ENCODE measurements at places on chromosomes 16 and 17.

GRCh38 chr17:29677221-29677791 is 54.6 kb upstream of the CORO6 start:
- DNase-seq, result peak; percentile 71

GRCh38 chr16:89334988-89335802 is 117.7 kb downstream of the ZNF778 start:
- no peak for DNase-seq

DNA sequence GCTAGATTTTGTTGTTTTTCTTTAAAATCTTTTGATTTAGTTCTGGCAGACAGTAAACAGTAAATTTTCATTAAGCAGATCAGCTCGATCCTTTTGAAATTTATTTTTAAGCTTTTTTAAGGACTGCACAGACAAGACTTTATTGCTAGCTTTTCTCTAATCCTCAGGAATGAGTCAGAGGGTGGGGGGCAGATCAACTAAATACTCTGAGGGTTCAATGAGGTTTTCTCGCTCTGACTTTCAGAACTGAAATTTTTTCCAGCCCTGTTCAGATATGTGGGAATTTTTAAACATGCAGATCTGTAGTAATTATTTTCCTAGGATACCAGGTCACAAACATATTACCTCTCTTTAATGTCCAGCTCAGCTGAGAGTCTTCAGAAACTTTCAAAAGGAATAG is 977.2 kb downstream of the CDH11 start:
- DNase-seq, result no peak

DNA sequence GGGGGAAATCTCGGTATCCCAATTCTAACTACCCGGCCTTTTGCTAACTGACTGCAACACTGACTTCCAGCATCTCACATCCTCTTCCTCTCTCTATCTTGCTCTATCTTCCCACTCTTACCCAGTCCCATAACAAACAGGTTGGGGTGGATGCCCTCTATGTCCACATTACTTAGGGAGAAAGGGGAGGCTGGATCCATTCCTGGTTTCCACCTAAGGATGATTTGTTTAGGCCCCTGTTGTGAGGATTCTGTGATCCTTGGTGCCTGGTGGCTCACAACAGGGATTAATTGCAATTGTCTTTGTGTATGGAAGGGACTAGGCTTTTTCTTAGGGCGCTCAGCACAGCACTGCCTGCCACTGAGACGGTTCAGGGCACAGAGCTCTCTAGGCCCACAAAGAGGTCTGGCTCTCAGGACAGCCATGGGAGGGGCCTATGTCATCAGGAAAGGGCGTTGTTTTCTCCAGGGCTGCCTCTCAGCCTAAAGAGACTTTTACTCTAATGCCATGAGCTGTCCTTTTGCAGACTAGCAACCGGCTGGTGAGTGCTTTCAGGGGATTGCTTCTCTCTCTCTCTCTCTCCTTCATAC is 612.1 kb upstream of the SALL1 start:
- DNase-seq, result peak; percentile 80

- no peak for DNase-seq
Observed at GRCh38 chr17:5291683-5292350, 9.7 kb downstream of the RABEP1 start.

DNA sequence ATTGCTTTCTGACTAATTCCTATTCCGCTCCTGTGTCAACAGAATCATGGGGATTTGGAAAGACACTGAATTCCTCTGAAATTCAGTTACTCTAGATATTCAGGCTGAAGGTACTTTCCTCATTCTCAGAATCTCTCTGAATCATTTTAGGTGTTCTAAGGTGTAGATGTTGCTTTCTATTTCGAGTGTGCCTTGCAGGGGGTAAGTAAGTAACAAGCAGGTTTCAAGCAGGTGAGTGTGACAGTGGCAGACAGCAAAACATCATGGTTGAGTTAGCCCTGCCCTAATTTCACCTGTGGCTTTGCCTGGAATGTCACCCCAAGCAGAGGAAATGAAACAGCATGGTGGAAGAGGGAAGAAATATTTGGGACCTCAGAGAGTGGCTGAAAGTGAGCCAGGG is 75.1 kb downstream of the SHISA9 start:
- no peak for DNase-seq

DNA sequence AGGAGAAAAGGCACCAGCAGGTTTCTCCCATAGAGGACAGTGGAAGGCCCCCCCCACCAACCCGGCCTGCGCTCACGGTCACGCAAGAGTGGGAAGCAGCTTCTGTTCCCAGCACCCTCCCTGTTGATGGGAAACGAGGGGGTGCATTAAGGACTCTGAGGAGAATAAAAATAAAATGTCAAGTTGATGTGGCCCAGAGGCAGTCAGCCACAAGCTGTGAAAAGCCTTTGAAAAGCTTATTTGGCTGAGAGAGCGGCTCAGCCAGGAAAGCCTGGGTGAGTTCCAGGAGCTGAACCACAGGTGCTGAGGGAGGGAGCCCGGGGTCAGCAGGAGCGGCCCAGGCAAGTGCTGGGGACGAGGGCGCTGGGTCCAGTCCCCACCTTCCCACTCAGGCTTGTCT is 26.9 kb upstream of the SPATA32 start:
- DNase-seq, result peak; percentile 56

- no peak for DNase-seq
Observed at GRCh38 chr16:88758227-88758943, 26.6 kb downstream of the PIEZO1 start.

DNA sequence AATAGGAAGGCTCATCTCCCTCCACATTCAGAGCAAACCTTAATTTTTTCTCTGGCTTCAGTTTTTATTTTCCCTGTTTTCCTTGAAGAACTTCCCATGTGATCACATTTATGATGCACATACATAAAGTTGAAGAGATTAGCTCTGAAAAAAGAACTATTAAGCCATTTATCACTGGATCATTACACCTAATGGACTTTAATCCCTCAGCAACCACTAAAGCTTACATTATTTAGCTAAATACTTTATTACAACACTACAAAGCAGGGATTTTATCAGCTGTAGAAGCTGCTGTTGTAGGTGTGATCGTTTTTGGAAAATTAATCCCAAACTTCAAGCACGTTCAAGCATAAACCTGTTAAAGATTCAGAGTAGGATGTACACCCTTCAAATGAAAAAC is 21.1 kb downstream of the SMYD4 start:
- DNase-seq, result no peak

DNA sequence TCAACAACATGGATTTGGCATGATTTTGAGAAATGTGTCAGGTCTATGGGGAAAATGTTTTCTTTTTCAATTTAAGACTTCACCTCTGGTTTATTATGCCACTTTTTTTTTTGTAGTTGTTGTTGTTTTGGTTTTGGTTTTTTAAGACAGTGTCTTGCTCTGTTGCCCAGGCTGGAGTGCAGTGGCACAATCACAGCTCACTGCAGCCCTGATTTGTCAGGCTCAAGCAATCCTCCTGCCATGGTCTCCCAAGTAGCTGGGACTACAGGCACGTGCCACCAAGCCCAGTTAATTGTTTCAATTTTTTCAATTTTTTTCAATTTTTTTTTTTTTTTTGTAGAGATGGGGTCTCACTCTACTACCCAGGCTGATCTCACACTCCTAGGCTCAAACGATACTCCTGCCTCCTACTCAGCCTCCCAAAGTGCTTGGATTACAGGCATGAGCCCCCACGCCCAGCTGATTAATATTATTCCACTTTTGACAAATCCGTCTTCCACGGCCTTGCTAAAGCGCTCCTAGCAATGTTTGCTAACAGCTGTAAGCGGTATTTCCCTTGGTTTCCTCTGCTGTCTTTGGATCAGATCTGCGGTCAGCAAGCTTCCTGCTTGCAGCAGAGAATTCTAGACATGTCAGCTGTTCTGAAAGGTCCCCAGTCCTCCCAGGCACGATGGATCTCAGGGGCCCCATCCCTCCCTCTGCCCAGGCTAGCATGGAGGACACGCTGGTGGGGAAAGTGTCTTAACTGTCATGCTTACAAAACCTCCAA is 7.0 kb upstream of the MILR1 start:
- no peak for DNase-seq

DNA sequence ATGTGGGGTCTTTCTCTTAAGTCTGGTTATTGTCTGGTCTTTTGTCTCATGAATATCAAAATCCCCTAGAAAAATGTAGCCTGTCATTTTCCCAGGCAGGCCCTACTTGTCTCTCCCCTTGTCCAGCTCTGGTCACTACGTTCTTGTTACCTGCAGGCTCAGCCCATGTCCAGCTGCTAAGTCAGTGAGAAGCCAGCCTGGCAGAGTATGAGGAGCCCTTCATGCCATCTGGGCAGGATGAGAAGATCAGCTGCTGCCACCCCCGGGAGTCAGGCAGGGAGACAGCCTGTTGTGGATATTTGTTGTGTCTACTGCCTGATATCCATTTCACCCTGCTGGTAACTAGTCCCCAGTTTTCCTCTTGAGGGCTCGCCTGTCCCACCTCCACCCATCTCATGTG is 88.9 kb downstream of the ASIC2 start:
- DNase-seq, result no peak

DNA sequence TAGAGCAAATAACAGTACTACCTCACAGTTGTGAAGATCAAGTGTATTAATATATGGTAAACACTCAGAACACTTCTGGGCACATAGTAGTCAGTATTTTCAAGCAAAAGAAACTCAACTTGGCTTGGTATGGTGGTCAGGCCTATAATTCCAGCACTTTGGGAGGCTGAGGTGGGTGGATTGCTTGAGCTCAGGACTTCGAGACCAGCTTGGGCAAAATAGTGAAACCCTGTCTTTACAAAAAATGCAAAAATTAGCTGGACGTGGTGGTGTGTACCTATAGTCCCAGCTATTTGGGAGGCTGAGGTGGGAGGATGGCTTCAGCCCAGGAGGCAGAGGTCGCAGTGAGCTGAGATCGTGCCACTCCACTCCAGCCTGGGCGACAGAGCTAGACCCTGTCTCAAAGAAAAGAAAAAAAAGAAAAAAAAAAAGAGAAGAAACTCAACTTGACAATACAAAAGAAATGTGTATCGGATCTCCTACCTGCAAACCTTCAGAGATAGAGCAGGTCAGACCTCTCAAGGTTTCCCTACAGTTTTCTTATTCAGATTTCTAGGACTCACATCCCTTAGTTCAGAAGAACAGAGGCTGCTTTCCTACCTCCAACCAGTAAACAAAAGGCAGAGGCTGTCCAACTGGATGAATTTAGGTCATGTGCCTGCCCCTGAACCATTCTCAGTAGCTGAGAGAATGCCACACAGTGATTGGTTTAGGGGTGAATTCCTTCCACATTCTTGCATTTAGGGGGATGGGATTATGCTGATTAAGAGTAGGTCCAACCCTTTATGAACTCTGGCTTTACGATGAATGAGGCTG is 1.7 kb upstream of the KPNA2 start:
- no peak for DNase-seq

GRCh38 chr17:409308-409847 is 56.8 kb upstream of the RPH3AL start:
- no peak for DNase-seq

DNA sequence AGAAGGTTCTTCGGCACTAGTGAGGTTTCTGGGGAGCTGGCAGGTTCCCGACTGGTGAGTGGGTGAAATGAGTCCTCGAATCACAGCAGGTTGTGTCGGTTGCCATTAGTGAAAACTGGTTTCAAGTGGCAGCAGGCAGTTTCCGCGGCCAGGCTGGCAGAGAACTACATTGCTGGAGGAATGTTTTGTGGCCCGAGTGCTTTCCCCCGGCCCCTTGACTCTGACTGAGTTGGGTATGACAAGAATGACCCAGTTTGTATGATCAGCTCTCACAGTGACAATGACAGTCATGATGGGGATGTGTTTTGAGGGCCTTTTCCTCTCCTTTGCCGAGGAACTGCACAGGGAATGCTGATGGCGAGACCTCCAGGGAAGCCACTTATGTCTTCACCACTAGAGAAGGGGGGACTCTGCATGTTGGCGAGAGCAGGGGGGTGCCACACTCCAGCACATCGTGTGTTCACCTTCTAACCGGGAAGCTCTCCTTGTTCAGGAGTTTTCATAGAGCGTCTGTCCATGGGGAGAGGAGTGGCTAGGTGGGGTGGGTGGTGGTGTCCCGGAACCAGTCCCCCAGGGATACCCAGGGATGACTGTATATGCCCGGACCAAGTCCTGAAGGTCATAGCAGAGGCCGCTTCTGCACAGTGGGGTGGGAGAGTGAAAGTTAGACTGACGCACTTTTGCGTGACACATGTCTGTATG is 206.0 kb upstream of the CHMP6 start:
- DNase-seq, result no peak

GRCh38 chr16:79597277-79598062 is 3.1 kb downstream of the MAF start:
- DNase-seq, result no peak

DNA sequence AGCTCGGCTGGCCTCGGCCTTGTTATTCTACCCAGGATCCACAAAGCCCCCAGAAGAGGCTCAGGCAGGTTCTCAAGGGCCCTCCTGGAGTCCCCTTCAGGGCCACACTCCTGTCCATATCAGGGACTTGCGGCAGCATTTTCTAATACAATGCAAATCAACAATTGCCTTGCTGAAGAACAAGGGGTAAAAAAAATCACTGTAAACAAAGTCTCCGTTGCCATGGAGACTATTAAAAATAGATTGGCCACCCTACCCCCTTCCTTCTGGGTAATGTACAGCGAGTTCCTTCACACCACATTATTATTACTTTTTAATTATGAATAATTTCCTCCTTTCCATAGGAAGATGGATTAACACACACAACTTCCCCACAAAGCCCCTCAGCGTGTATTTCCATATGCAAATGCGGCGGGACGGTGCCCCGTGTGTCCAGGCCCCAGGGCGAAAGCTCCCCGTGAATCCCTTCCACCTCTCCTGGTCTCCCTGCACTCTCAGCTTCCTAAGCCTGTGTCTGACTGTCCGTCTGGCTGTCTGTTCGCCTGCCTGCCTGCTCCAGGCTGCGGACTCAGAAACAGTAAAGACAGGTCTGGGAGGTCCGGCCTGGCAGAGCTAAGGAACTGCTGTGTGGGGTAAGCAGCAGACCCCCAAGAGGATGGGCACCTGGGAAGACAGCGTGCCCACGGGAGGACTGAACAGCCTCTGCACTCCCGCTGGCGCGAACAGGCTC is 196.6 kb downstream of the RBFOX3 start:
- DNase-seq, result no peak

DNA sequence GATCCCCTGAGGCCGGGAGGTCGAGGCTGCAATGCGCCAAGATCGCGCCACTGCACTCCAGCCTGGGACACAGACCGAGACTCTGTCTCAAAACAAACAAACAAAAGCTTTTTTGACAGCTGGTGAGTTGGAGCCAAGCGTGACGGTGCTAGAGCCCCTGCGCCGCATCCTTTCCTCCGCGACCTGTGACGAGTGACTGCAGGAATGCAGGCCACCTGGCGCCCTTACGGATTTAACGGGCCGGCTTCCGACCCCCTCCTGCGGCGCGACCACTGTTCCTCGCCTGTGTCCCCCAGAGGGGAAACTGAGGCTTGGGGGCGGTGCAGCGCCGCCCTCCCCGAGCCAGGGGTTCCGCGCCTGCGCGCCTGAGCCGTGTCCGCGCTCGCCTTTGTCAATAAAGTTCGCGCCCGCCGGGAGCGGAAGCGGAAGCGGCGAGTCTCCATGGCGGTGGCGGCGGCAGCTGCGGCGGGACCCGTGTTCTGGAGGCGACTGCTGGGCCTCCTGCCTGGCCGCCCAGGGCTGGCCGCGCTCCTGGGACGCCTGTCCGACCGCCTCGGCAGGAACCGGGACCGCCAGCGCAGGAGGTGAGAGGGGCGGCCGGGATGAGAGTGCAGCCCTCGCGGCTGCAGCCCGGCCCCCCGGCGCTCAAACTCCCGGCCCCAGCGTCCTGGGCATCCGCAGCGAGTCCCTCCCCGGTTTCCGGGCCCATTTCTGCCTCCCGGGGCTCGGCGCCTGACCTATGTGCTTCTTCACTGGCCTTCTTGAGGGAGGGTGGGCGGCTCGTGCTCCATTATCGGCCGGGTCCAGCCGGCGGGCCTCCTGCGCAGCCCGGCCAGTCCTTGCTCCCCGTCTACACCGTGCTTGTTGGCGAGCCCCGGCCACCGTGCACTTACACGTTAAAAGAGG is at the start of gene PGS1:
PGS1 (plus strand) TSS at position 425 of the 906 bp plus-strand sequence; CDS start at position 442, 17 bp downstream.
- peak; percentile 64 for DNase-seq
